ENCODE measurements at places on chromosomes 11 and 22.

GRCh38 chr22:44925465-44926123, 84.2 kb downstream of the PHF21B start:
- no peak for DNase-seq

GRCh38 chr22:50526108-50526833, 873 bp upstream of the SCO2 start:
- no peak for DNase-seq

DNA sequence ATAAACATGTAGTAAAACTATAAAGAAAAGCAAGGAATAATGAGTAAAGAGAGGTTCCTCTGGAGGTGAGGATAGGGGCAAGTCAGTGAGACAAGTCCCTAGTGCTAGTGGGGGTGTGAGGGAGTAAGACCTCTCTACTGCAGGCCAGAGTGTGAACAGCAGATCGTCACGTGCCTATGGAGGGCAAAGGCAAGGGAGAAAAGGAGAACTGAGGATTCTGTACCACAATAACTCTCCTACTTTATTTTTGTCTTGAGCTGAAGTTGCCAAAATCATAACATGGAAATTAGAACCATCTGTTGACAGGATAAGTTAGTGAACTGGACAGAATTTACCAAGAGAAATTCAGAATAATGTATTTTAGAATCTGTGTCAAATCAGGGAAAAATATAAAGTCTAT, 77.6 kb downstream of the ENTHD1 start:
- DNase-seq = no peak

DNA sequence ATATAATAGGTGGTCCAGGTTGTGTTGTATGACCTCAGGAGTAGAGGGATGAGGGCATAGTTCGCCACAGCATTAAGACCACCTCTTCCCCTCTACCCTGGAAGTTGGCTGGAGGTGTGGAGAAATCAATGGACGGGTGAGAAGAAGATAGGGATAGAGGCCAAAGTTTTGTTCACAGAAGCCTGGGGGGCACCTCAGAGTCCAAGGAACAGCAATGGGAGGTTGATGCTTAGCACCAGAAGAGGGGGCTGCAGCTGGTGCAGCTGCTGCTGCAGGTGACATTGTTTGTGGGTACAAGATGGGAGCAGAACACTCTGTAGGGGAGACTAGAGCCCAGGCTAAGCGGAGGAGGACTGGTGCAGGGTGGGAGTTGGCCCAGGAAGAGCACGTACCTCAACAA, 31.2 kb upstream of the SPON1 start:
- DNase-seq = no peak

DNA sequence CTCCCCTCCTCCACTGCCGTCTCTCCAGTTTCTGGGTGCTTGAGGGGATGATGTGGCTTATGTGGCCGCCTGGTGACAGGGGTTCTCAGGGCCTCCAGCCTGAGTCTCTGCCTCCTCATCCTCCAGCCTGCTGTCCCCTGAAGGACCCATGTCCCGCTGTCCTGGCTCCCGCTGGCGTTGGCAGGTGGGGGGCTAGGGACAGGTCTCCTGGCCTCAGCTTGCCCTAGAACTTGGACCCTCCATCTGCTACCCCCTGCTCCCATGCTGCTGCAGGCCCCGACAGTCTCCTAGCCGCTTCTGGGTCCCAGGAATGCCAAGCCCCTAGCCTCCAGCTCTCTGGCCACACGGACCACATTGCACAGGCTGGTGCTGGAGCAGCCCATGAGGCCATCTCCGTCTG, 13.9 kb upstream of the CELSR1 start:
- no peak for DNase-seq

DNA sequence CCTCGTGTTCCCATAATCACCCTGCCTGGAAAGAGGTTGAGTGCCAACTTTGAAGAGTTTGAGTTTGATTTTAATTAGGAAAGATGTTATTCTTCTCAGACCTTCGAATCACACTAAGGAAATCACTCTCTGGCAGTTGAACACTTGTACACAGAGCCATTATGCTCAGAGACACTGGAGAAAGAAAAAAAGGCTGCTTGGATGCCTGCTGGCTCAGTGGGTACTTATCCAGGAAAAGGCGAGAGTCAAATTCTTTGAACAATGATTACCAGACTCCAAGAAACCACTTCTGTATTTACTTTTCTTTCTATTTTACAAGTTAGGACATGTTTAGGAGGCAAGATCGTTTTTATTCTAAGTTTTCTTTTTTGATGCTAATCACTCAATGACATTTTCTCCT, 438.5 kb upstream of the FAT3 start:
- no peak for DNase-seq

- no peak for DNase-seq
Observed at GRCh38 chr11:113724778-113725177, 18.7 kb upstream of the TMPRSS5 start.

- no peak for DNase-seq
Observed at GRCh38 chr11:96144553-96144952, 198.4 kb downstream of the MAML2 start.

GRCh38 chr11:77779935-77780334, 40.6 kb downstream of the RSF1 start:
- no peak for DNase-seq

GRCh38 chr22:40476341-40476740, 105.9 kb downstream of the SGSM3 start:
- DNase-seq = no peak

DNA sequence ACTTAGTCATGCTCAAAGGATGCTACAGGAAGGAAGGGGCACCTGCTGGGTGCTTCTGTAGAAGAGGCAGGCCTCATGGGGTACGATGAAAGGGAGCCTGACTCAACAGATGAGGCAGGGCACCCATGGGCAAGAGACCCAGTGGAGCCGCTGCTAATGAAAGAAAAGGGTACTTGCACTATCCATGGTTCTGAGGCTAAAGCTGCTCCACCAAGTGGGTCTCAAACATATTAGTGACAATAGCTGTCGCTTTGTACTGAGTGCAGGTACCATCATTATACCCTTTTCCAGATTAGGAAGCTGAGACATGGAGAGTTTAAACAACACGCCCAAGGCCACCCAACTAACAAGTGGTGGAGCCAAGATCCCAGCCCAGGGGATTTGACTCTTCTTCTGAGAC, 127.5 kb upstream of the SERPIND1 start:
- DNase-seq = no peak

- no peak for DNase-seq
Observed at GRCh38 chr11:33089776-33090175, 50.4 kb downstream of the TCP11L1 start.

- DNase-seq = no peak
Observed at GRCh38 chr11:119223856-119224255, 17.7 kb downstream of the CBL start.

GRCh38 chr11:102776454-102776853, 4.0 kb downstream of the MMP10 start:
- DNase-seq = no peak

Data from C1 segment of cervical spinal cord (tissue), 14 donors.